ENCODE measurements at places on chromosomes 11 and 22.

DNA sequence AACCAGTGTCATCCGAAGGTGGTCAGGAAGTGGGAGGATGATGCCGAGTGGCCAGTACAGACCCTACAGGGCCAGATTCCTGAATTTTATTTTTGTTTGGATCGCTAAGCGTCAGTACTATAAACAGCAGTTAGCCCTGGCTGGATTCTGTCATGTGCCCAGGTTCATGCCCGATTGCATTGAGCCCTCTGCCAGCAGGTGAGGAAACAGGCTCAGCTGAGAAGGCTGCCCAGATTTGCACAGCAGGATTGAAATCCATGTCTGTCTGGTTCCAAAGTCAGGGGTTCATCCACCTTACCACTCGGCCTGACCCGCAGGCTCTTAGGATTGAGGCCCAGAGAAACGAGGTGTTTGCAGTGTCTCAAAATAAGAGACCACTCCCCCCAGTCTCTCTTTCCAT lies 9.1 kb upstream of the TBC1D22A start:
- no peak for DNase-seq

GRCh38 chr11:75562836-75563484 lies 907 bp downstream of the SERPINH1 start:
- no peak for DNase-seq

GRCh38 chr11:130068986-130069658 lies 572 bp upstream of the APLP2 start:
- DNase-seq, result peak; percentile 23

GRCh38 chr11:16778876-16779275 lies 40.4 kb downstream of the C11orf58 start:
- DNase-seq, result no peak

DNA sequence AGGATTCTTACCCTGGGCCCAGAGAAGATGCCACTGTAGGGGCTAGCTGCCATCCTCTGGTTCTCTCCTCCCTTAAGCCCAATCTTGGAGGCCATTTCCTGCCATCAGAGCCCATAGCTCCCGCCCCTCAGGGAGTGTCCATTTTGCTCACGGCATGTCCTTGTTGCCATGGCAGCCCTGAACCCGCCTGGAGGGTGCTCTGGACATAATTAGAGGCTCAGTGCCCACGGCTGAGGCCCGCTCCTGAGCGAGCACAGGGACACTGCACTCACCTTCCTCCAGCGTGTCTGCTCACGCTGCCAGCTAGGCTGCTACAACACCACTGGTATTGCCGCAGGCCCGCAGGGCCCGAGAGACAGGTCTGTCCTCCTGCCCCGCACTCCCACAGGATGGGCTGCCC lies 11.1 kb upstream of the SUSD2 start:
- no peak for DNase-seq

DNA sequence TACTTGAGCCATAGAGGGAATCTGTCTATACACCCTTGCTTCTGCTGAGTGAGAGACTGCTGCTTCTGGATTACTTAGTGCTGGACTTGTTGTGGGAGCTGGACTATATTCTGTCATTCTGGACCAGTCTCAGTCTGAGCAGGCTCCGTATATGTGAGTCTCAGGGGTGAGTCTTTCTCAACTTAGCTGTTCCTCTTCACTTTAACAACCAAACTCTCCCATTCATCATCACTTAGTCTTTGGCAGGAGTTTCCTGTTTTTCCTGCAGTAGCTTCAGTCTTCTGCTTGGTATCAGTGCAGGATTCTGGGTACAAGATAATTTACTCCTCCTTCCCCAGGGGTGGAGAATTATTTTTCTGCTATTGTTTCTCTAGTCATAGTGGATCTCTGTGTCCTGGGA lies 779.5 kb downstream of the METTL15 start:
- DNase-seq, result no peak

- no peak for DNase-seq
Measured at GRCh38 chr11:111819161-111819828, 52.1 kb downstream of the ALG9 start.

GRCh38 chr11:2306452-2306823 lies 4.6 kb downstream of the TSPAN32 start:
- DNase-seq, result no peak

GRCh38 chr11:69274531-69275016 lies 19.4 kb upstream of the MYEOV start:
- DNase-seq, result no peak

DNA sequence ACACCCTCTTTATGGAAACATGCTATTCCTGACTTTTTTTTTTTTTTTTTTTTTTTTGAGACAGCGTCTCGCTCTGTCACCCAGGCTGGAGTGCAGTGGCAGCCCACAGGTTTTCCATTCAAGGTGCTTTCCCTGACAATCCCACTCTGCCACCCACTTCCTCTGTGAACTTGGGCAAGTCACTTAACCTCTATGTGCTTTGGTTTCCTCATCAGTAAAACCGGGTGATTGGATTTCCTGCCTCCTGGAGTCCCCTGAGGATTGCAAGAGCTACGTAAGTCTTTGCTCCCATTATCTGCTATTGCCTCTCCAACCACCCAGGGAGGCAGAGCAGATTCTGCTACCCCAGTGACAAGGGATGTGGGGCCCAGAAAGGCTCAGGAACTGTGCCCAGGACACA lies 54.1 kb downstream of the CELSR1 start:
- no peak for DNase-seq

- peak; percentile 42 for DNase-seq
Measured at GRCh38 chr11:46237248-46238077, 40.0 kb upstream of the CREB3L1 start.

GRCh38 chr11:111000400-111001080 lies 245.0 kb upstream of the POU2AF2 start:
- no peak for DNase-seq

GRCh38 chr22:31106731-31107177 lies 614 bp downstream of the SELENOM start:
- DNase-seq, result no peak

DNA sequence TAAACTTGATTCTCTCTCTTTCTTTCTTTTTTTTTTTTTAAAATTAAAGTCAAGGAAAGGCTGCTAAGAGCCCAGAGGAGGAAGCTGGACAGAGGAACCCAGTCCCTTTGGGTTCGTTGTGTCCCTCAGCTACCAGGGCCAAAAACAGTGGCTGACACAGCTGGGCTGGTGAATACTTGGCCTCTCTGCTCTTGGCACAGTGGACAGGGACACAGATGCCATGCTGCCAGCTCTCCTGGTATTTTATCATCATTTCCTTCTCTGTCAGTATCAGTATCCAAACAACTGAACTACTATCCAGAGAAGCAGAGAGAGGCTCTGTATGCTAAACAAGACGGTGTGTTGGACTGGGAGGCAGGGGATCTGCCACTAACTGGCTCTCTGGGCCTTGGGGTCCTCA lies 123.7 kb upstream of the CCDC90B start:
- DNase-seq, result no peak

DNA sequence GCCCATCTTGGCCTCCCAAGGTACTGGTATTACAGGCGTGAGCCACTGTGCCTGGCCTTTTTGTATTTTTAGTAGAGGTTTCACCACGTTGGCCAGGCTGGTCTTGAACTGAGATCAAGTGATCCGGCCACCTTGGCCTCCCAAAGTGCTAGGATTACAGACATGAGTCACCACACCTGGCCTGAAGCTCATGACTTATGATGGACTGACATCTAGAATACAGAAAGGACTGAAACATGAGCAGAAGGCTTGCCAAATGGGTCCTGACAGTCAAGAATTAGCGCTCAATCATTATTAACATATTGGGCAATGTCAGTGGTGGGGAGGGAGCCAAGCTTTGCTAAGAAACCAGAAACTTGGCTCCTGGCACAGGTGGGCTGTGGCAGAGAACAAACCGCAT lies 5.0 kb downstream of the FADS1 start:
- DNase-seq, result no peak

GRCh38 chr11:12680246-12680939 lies 6.2 kb downstream of the TEAD1 start:
- DNase-seq, result peak; percentile 71

GRCh38 chr11:16418428-16419097 lies 62.2 kb upstream of the SOX6 start:
- DNase-seq, result no peak

DNA sequence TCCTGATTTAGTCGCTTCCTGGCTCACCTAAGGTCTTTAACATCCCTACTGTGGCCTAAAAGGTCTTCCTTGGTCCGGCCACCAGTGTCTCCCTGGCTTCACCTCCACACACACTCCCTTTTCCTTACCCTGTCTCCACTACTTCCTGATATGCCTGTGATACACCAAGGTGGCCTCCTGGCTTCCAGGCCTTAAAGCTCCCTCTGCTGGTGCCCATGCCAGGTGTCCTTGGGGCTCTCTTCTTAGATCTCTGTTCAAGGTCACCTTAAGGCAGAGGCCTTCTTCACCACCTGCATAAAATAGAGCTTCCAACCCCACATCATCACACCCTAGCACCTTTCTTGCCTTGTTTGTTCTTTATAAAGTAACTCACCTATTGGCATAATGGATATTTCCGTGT lies 787.7 kb downstream of the NTM start:
- no peak for DNase-seq

DNA sequence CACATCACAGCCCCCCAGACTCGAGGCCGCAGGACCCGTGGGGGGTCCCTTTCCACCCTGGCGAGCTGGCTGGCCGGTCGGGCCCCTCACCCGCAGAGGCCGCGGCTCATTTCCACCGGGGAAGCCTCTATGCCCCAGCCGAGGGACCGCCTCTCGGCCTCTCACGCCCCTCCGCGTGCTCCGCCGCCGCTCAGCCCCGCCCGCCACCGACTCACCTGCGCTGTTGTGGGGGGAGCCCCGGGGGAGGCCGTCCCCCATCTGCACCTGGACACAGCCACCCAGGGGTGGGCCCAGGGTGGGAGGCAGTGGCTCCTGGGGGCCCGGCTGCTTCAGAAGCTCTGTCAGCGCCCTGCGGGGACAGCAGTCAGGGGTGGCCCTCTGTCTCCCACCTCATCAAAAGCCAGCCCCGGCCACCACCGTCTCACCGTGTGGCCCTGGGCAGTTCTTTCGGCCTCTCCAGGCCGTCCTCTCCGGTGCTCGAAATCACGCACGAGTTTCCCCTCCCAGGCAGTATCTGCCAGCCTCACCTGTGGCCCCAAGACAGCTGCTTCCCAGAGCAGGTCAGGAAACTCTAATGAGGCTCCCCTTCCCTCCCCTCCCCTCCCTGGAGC lies 3.8 kb downstream of the SHISA8 start:
- DNase-seq, result no peak

GRCh38 chr11:12716816-12717215 lies 42.6 kb downstream of the TEAD1 start:
- DNase-seq, result no peak

DNA sequence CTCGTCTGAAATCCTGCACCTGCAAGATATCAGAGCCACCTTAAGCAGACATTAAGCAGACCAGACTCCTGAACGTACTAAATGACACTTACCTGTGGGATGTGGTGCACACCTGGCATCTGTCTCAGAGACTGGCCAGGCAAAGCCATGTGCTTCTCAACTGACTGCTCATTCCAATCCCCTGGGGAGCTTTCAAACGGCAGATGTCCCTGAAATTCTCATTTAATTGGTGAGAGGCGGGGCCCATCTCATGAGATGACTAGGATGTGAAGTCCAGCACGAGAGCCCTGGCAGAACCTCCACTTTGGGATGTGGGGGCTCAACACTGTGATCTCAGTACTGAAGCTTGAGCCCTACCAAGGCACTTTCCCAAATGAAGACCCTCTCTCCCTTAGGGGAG lies 84.9 kb upstream of the HMGXB4 start:
- no peak for DNase-seq

GRCh38 chr11:1766719-1767398 lies 3.1 kb upstream of the CTSD start:
- no peak for DNase-seq

- DNase-seq, result no peak
Measured at GRCh38 chr11:27234043-27234668, 128.9 kb downstream of the CCDC34 start.

DNA sequence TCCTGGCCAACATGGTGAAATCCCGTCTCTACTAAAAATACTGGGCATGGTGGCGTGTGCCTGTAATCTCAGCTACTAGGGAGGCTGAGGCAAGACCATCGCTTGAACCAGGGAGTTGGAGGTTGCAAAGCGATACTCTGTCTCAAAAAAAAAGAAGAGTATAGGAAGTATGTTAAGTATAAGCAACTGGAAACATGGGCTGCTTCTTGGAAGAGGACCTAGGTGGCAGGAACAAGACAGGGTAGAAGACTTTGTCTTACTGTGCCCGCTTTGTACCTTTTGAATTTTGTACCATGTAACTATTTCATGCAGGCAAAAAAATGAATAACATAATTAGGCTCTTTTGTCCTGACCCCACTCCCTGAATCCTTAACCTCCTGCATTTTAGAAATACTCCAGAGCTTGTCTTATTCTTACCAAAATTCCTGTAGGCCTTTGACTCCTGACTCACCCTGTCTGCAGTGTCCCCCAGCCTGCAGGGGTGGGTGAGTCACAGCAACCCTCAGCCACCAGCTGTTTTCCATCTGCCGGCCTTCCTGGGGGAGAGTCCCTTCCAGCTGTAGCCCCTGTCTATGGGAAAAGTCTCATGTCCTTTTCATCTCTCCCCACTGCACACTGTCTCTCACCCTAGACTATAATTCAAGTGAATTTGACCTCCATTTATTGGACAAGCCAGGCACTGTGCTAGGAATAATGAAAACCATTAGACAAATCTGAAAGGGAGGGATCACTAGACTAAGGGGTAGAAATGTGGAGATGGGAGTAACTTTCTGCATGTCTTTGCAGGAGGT lies 41.8 kb downstream of the TXN2 start:
- no peak for DNase-seq

- DNase-seq, result no peak
Measured at GRCh38 chr11:45031912-45032519, 81.3 kb upstream of the TP53I11 start.

GRCh38 chr11:134052395-134052987 lies 16.4 kb upstream of the JAM3 start:
- no peak for DNase-seq

- DNase-seq, result no peak
Measured at GRCh38 chr11:130622141-130622542, 173.7 kb downstream of the ADAMTS15 start.

- no peak for DNase-seq
Measured at GRCh38 chr11:111559800-111560464, 19.4 kb downstream of the LAYN start.

DNA sequence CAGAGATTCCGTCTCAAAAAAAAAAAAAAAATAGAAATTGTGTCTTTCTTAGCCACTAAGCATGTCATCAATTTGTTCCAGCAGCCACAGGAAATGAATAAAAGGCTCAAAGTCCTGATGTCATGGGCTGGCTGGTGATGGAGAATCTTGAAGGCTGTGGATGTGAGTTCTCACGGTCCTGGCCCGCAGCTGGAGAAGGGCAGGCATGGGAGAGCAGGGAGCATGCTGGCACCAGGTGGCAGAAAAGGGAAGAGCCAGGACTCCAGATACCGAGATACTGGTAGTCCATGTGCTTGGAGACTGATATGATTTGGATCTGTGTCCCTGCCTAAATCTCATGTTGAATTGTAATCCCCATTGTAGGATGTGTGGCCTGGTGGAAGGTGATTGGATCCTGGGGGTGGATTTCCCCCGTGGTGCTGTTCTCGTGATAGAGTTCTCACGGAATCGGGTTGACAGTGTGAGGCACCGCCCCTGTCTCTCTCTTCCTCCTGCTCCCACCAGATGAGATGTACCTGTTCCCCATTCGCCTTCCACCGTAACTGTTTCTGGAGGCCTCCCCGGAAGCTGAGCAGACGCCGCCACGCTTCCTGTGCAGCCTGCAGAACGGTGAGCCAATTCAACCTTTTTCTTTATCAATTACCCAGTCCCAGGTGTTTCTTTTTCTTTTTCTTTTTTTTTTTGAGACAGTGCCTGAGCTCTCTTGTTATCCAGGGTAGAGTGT lies 18.1 kb downstream of the MRGPRD start:
- DNase-seq, result no peak

Measured in mesothelial cell of epicardium (in vitro differentiated cells).